ENCODE measurements at places on chromosomes 2 and 18.

GRCh38 chr2:150647943-150648342 is 160.5 kb upstream of the RND3 start:
- no peak for DNase-seq

DNA sequence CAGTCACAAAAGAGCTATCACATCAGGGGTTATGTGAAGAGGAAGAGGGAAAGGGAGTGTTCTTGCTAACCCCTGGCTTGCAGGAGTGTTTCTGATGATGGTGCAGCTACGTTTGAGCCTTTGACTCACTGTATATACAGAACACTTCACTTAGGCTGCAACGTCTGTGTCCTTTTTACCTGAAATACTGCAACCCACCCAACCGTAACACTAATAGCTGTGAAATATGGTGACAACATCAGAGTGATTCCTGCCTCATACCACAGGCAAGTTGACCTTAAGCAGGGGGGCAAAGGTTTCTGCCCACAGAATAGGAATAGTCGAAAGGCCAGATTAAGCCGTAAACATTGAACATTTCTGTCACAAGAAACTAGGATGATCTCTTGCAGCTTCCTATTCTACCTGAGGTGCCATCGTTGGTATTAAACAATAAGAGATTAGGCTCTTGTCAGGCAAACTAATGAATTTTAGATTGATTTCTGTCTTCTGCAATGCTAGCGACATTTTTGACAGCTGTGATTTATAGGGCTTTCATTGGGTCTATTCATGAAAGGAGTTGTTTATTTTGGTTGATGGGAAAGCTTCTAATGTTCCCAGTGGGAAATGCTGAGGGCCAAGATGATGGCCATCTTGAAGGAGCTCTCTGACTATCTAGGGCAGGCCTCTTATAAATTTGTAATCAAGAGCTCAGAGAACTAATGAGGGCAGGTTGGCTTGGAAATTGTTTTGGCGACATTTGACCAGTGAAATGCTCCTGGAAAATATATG is 316.8 kb downstream of the PIK3C3 start:
- DNase-seq = no peak

DNA sequence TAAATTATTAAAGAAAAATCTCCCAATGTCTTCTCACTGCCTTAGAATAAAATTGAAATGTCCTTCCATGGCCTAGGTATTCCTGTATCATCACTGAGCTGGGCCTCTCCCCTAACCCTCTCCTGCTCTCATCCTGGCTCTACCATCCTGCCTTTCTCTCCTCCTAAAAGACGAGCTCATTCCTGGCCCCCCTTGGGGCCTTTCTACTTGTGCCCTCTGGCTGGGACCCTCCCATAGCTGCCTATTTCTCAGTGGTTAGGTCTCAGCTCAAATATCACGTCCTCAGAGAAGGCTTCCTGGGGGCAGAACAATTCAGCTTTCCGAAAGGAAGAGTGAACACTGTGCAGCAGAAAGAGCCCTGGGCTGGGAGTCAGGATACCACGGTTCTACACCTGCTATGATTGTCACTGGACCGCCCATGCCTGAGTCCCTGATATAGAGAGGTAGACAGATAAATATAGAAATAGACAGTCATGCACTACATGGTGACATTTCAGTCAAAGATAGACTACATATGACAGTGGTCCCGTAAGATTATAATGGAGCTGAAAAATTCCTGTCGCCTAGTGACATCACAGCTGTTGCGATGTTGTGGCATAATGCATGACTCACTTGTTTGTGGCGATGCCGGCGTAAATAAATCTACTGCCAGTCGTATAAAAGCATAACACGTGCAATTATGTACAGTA is 9.4 kb downstream of the DNPEP start:
- no peak for DNase-seq

DNA sequence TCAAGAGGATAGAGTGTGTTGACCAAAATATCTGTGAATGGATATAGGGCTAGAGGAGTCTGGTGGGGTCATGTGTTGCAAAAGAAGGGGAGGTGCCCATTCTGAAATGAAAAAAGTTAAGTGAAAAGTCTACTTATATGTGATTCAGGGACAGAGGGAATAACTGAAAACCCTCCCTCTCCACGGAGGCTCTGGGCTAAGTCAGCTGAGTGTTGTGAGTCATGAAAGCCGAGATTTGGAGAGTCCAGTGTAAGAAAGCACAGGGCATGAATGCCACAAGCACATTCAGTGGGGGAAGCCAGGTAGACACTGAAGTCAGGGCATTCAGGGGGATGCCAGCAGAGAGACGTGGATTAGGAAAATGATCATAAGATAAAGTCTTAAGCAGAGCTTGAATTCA is 871.9 kb downstream of the TSN start:
- DNase-seq = no peak

DNA sequence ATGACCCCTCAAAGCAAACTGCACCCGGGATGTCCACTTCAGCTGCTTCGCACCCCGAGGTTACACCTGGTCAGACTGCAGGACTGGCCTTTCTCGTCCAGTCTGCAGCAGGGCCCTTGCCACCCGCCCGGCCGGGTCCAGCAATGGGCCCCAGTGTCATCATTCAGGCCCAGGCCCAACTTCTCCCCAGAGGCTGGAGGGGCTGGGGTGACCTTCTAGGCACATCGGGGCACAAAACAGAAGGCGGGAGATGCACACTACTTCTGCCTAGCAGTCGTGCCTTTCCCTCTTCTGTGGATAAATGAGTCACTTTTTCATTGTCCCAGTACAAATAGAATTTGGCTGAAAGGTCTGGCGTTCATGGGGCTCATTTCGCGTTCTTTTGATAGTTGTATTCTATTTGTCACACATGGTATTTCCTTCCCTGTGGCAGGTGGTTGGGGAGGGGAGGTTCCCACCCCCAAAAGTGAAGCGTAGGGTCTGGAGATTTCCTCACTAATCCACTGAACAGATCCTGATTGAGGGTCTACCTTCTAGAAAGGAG is 56.9 kb upstream of the ID2 start:
- no peak for DNase-seq

GRCh38 chr2:20600756-20601325 is 50.1 kb downstream of the HS1BP3 start:
- no peak for DNase-seq

- no peak for DNase-seq
Measured at GRCh38 chr2:47119001-47119400, 36.1 kb downstream of the STPG4 start.

Data from Calu3 (cell line).